ENCODE measurements at places on chromosomes 13 and 19. TPM values are rescaled to one million over a fixed set of nuclear protein-coding genes. Genes with fewer than 3 reads are reported as not detected.
A peak's percentile ranks its signal among the peaks of the same experiment; 100 is the strongest.

Gene COLGALT1
- 31.7 TPM for total RNA-seq

- no peak for DNase-seq
Observed at GRCh38 chr19:23318143-23318542, 67.9 kb upstream of the ZNF724 start.

DNA sequence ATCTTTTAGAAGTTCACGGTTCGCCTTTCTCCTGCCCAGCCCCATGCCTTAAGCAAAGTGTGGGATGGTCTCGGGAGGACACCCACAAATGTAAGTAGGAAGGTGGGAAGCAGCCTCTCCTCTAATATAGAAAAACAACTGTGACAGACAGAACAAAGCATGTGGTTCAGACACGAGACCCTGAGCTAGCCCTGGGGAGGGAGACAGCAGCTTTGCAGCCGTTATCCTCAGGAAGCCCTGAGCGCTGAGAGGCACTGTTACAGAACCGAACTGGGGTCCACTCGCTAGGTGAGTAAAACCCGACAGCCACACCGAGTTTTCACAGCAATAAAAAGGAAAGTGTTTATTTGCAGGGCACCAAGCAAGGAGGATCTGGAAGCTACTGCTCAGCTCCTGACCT is 210.6 kb downstream of the UQCRFS1 start:
- no peak for DNase-seq

- no peak for DNase-seq
Observed at GRCh38 chr13:113669231-113669754, 2.3 kb downstream of the GRK1 start.

GRCh38 chr19:52722062-52723003 is 12.5 kb downstream of the ZNF611 start:
- no peak for DNase-seq

GRCh38 chr19:53772943-53773342 is 51.2 kb downstream of the NLRP12 start:
- peak; percentile 28 for DNase-seq

- no peak for DNase-seq
Observed at GRCh38 chr13:110299283-110299840, 7.6 kb downstream of the COL4A1 start.

Gene ZSCAN18
- total RNA-seq, result 73.1 TPM

Gene LIPE
- 5.7 TPM for total RNA-seq

DNA sequence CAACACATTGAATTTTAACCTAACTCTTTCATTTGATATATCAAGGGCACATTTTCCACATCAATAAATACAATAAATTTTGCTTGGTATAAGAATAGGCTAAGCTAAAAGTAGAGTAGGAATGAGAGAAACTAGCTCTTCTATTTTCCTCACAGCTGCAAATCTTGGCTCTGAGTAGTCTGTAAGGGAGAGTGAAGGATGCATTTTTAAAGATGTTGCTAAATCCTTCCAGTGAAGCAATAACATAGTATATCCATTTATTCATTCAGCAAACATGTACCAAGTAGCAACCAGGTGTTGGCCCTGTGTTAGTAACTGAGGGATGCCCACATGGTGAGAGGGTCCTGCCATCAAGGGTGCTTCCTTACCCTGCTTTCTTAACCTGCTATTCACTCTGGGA is 799.9 kb downstream of the PCDH9 start:
- DNase-seq, result no peak

Gene RASGRP4
- total RNA-seq, result 0.95 TPM

DNA sequence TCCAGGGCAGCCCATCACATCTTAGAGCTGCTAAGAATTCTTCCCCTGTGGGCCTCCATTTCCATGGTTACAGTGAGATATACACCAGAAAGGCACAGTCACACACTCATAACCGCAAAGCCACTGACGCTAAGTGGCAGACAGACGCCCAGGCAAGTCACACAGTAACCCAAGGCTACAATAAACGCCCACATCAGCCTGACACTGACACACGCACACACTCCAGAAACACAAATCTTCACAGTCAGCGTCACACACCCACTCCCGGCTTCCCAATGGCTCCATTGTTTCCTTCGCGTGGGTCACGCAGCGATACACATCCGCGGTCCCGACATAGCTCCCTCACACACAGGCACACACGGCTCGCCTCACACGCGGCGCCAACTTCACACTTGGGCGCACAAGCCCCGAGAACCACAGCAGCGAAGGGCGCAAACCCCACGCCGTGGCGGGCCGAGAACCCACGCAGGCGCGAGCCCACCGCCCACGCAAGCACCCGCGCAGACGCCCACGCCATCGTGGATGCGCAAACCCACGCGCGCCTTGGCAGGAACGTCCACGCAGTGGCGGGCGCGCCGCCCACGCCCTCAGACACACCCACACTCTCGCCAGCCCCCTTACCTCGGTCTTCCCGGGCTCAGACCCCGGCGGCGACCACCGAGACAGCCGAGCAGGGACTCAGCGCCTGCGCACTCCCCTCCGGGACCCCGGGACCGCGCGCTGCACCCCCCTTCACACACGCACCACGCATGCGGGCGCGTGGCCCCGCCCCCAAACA is at the start of gene ZNF667:
TSS of gene ZNF667 (minus strand) at position 695 of the 778 bp plus-strand sequence. CDS start 14,975 bp downstream, outside the sequence.
- peak; percentile 31 for DNase-seq

GRCh38 chr19:13995878-13996765 is 10.0 kb downstream of the RFX1 start:
- DNase-seq, result no peak

Gene SIGLECL1
- not detected for total RNA-seq

- no peak for DNase-seq
Observed at GRCh38 chr19:5156231-5156986, 184.2 kb downstream of the PTPRS start.

Gene PLPPR3
- total RNA-seq, result 2.1 TPM

- DNase-seq, result no peak
Observed at GRCh38 chr19:45499196-45500180, 1.2 kb downstream of the PPM1N start.

GRCh38 chr19:38134540-38135149 is 89.4 kb downstream of the DPF1 start:
- no peak for DNase-seq

GRCh38 chr19:49593233-49594113 is 2.5 kb downstream of the PRR12 start:
- peak; percentile 81 for DNase-seq

Gene CCDC61
- total RNA-seq, result 3.2 TPM

Gene ZNF296
- 0.42 TPM for total RNA-seq

DNA sequence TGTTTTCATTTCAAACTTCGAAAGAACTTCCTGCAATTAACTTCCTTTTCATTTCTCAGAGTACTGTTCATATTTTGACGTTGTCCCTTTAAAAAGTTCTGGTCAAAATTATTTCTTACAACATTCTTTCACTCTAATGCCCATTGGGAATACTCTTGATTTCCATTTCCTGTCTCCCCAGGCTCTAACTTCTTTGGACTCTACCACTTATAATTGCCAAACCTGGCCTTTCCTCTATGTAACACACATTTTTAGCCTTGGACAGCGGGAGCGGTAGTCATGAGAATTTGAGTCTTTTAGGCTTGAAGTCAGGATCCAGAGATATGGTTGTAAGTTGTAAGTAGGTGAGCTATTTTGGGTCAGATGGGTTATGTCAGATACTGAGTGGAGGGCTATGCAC is 163.5 kb upstream of the SPRY2 start:
- DNase-seq, result no peak

Gene ZNF135
- total RNA-seq, result 12.6 TPM

DNA sequence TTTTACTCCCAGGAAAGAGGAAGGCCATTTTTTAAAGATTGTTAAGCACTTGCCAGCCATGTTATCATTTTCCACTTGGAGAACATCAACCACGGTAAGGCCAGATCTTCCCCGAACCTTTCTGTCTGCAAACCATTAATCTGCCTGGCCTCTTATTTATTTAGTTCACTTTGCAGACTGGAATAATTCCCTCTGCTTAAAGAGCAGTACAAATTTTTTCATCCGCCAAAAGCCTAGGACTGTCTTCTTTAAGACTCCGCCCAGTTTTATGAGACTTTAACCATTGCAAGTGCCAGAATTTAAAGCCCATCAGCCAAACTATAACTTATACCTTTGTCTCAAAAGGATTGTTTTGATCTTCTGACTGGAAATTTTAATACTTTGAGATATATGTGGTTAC is 426.3 kb downstream of the KCTD12 start:
- no peak for DNase-seq

- DNase-seq, result no peak
Observed at GRCh38 chr19:2964874-2965273, 12.5 kb upstream of the TLE6 start.

Gene GRIN2D
- total RNA-seq, result 1.9 TPM

Gene PSG11
- total RNA-seq, result not detected

All from urinary bladder (tissue), 4 donors.